ENCODE measurements at places on chromosomes 12 and 14.

DNA sequence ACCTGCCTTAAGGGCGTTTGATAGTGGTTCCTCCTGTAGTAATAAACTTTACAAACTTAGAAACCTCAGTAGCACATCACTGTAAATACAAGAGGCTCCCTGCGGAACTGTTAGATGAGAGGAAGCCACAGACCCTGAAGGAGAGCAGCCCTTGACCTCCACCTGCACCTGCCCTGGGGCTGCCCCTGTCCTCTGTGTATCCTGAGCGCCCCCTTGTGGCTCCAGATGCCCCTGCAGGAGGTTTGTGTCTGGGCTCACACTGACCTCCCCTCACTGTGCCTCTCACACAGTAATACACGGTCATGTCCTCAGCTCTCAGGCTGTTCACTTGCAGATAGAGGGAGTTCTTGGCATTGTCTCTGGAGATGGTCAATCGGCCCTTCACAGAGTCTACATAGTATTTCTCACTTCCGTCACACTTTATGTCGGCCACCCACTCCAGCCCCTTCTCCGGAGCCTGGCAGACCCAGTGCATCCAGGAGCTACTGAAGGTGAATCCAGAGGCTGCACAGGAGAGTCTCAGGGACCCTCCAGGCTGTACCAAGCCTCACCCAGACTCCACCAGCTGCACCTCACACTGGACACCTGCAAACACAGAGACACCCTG lies 1059.8 kb downstream of the TMEM121 start:
- DNase-seq: no peak

GRCh38 chr12:77821699-77822203 lies 8.9 kb upstream of the NAV3 start:
- no peak for DNase-seq

DNA sequence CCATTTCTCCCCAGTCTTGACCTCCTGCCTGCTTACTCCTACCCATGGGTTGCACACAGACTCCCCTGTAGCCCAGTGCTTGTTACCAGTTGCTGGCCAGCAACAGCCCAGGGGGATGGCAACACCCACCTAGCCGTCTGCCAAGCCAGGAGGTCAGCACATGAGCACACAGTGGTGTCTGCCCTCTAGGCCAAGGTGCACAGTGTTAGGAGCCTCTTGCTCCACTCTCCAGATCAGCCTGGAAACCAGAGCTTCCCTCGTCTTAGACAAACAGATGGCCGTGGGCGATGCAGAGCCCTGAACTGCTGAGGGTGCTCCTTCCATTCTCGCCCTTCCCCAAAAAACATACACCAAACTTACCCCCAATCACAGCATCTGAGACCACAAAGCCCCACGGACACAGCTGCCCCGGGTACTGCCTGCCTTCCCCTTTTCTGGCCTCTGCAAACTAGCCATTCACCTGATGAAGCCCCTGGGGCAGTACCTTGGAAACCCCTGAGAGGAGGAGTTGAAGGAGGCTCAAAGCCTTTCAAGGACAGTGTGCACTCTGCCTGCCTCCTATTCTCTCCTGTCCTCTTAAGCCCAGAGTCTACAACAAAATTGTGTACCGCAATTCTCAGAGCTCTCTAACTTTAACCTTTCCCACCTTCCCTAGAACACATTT lies 1.0 kb upstream of the GPD1 start:
- DNase-seq: no peak

- no peak for DNase-seq
Measured at GRCh38 chr12:53613821-53614220, 12.4 kb downstream of the ATF7 start.

DNA sequence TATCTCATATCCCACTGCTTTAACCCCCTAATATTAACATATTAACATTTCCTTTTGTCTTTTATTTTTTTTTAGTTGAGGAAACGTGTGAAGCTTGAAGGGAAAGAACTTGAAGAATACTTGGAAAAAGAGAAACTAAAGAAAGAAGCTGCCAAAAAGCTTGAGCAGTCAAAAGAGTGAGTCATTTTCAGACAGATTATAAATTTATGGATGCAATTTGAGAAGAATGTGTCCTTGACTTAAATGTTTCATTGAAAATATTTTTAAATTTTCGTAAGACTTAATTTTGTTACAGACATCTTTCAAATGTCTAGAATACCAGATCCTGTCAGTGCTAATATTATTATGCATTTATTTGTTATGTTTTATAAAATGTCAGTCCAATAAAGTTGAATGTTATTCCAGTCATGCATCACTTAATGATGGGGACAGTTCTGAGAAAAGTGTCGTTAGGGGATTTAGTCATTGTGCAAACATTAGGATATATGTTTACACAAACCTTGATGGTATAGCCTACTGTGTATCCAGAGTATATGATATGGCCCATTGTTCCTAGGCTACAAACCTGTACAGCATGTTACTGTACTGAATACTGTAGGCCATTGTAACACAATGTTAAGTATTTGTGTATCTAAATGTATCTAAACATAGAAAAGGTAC lies 32.6 kb downstream of the CPSF2 start:
- DNase-seq: no peak

- DNase-seq: no peak
Measured at GRCh38 chr12:91404441-91404840, 221.8 kb upstream of the DCN start.

DNA sequence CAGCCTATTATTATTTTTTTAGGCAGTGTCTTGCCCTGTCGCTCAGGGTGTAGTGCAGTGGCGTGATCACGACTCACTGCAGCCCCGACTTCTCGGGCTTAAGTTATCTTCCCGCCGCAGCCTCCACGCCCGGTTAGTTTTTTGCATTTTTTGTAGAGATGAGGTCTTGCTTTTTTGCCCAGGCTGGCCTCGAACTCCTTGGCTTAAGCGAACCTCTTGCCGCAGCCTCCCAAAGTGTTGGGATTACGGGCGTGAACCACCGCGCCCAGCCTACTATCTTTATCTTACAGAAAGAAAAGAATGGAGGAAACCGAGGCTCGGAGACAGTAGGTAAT lies 507 bp upstream of the PTPN11 start:
- DNase-seq: no peak

- no peak for DNase-seq
Measured at GRCh38 chr14:90452366-90452765, 55.5 kb downstream of the CALM1 start.

- DNase-seq: peak; percentile 80
Measured at GRCh38 chr12:21912318-21912717, 28.9 kb downstream of the ABCC9 start.

DNA sequence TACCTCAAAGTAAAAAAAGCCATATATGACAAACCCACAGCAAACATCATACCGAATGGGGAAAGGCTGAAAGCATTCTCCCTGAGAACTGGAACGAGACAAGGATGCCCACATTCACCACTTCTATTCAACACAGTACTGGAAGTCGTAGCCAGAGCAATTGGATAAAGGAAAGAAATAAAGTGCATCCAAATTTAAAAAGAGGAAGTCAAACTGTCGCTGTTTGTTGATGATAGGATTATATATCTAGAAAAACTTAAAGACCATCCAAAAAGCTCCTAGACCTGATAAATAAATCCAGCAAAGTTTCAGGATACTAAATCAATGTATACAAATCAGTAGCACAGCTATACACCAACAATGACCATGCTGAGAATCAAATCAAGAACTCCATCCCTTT lies 5.2 kb downstream of the NDUFA12 start:
- DNase-seq: no peak

DNA sequence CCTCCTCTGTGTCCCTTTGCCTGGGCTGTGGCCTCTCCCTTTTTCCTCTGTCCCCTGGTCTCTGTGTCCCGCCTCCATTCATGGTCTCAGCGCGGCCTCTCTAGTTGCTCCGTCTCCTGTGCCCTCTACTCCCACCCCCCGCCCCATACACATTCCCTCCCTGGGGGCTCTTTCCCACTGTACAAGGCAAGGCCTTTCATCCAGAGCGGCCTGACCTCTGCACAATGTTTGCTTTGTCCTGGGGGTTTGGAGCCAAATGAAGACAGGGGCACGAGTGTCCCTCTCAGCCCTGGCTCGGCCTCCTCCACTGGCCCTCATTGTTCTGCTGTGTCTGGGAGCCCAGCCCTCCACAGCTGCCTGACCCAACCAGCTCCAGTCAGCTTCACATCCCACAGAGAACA lies 678.6 kb downstream of the BCL11B start:
- no peak for DNase-seq

- no peak for DNase-seq
Measured at GRCh38 chr14:91298576-91298975, 54.1 kb upstream of the GPR68 start.

Measured in HS-27A (cell line).